Immature natural killer cell (primary cell): ENCODE measurements at places on chromosomes 4 and X.

- H3K4me3 ChIP-seq, result no peak overlapping the region
- no peaks in the 10 kb centered on the region for H3K36me3 ChIP-seq
- no peaks in the 10 kb centered on the region for H3K4me1 ChIP-seq
- DNase-seq, result no peak
- no peak overlapping the region for H3K27ac ChIP-seq
- no peaks in the 10 kb centered on the region for H3K27me3 ChIP-seq
Observed at GRCh38 chr4:24226023-24226422, 336.2 kb upstream of the PPARGC1A start.

DNA sequence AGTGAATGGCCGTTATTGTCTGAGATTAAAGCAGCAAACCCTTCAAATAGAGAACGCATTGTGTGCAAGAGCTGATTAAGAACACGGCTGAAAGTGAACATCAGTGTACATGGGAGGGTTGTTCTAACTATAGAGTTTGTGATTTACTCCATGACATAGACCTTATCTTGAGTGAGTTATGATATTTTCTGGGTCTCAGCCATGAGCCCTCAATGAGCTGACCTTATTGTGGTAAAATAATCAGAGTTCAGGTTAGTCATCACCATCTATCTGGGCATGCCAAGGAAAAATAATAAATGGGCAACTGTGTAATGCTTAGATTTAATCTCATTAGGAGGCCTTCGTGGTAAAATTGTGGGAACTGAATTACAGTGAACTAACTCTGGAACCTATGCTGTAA, 33.2 kb upstream of the CLDN24 start:
- H3K27me3 ChIP-seq, result peaks cover 11% of the 10 kb centered on the region
- peaks cover 1% of the 10 kb centered on the region for H3K4me1 ChIP-seq
- no peak for DNase-seq
- H3K36me3 ChIP-seq, result no peaks in the 10 kb centered on the region
- no peak overlapping the region for H3K27ac ChIP-seq

DNA sequence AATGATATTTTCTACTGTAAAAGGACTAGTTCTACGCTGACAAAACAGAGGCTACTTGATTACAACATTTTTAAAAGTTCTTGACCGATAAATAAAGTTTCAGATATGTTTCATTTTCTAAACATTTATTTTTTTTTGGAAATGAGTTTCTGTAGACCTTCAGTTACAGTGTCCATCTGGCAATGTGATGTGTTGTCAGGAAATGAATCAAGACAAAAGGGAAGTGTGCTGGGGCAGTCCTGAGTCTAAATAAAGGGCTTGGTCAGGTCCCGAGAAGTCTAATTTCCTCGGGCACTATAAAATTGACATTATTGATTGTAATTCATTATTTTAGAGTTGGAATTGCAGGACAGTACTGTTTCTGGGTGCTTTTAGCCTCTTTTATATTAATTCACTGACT, 57.0 kb upstream of the FTHL17 start:
- no peaks in the 10 kb centered on the region for H3K27me3 ChIP-seq
- no peak overlapping the region for H3K4me3 ChIP-seq
- no peaks in the 10 kb centered on the region for H3K36me3 ChIP-seq
- no peak for DNase-seq
- no peaks in the 10 kb centered on the region for H3K4me1 ChIP-seq
- no peak overlapping the region for H3K27ac ChIP-seq

DNA sequence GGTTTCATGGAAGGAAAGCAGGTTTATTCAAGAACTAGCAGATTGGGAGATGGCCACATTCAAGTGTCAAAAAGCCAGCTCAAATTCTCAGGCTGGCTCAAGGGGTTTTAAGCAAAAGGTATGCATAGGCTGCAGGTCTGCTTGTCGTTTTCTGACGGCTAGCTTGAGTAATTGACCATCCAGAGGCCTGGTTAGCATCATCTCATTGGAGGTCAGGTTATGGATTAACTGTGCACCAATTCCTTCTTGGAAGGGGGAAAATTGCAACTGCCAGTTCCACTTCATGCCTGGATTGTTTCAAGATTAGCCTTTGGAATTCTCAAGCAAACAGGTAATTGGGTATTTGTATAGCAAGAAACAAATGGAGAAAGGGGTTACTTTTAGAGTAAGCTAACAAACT, 62.1 kb downstream of the FUNDC1 start:
- H3K27me3 ChIP-seq, result no peaks in the 10 kb centered on the region
- H3K4me3 ChIP-seq, result no peak overlapping the region
- no peak for DNase-seq
- no peaks in the 10 kb centered on the region for H3K4me1 ChIP-seq

GRCh38 chr4:2797545-2798305, 4.8 kb downstream of the SH3BP2 start:
- H3K4me1 ChIP-seq, result peaks cover 36% of the 10 kb centered on the region
- no peaks in the 10 kb centered on the region for H3K36me3 ChIP-seq
- H3K27ac ChIP-seq, result no peak overlapping the region
- H3K27me3 ChIP-seq, result no peaks in the 10 kb centered on the region
- H3K4me3 ChIP-seq, result peak overlapping the region; percentile 44
- DNase-seq, result peak; percentile 34

- H3K4me3 ChIP-seq, result no peak overlapping the region
- DNase-seq, result no peak
- peaks cover 25% of the 10 kb centered on the region for H3K4me1 ChIP-seq
- H3K36me3 ChIP-seq, result no peaks in the 10 kb centered on the region
- peaks cover 3% of the 10 kb centered on the region for H3K27me3 ChIP-seq
- no peak overlapping the region for H3K27ac ChIP-seq
Observed at GRCh38 chr4:7636240-7636508, 201.4 kb upstream of the PSAPL1 start.

DNA sequence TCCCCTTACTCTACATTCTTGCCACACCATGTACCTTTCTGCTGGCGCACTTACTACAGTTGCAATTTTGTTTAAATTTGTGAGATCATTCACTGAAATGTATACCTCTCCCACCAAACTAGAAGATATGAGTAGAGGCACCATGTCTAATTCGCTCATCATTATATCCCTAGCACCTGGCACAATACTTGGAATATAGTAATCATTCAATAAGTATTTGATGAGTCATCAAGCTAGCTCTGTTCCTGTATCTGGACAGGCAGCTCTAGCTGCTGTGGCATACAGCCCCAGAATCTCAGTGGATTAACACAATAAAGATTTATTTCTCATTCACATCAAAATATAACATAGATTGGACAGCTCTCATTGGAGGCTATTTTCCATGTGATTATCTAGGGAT, 245.9 kb downstream of the IDS start:
- H3K4me1 ChIP-seq, result no peaks in the 10 kb centered on the region
- no peaks in the 10 kb centered on the region for H3K36me3 ChIP-seq
- peaks cover 2% of the 10 kb centered on the region for H3K27me3 ChIP-seq

GRCh38 chrX:133950214-133950613, 35.2 kb downstream of the GPC3 start:
- no peaks in the 10 kb centered on the region for H3K36me3 ChIP-seq
- H3K4me1 ChIP-seq, result no peaks in the 10 kb centered on the region
- no peak overlapping the region for H3K4me3 ChIP-seq
- no peak overlapping the region for H3K27ac ChIP-seq

GRCh38 chr4:158912390-158912789, 143.6 kb downstream of the FNIP2 start:
- no peak overlapping the region for H3K4me3 ChIP-seq
- H3K36me3 ChIP-seq, result no peaks in the 10 kb centered on the region
- DNase-seq, result no peak
- H3K27ac ChIP-seq, result no peak overlapping the region
- H3K4me1 ChIP-seq, result no peaks in the 10 kb centered on the region

- H3K36me3 ChIP-seq, result peaks cover 3% of the 10 kb centered on the region
- H3K27me3 ChIP-seq, result no peaks in the 10 kb centered on the region
- no peak overlapping the region for H3K4me3 ChIP-seq
- H3K4me1 ChIP-seq, result peaks cover 15% of the 10 kb centered on the region
Observed at GRCh38 chr4:36081185-36081584, 163.1 kb downstream of the ARAP2 start.

- H3K27me3 ChIP-seq, result peaks cover 4% of the 10 kb centered on the region
- no peaks in the 10 kb centered on the region for H3K36me3 ChIP-seq
- no peak for DNase-seq
- peaks cover 1% of the 10 kb centered on the region for H3K4me1 ChIP-seq
- H3K27ac ChIP-seq, result no peak overlapping the region
- no peak overlapping the region for H3K4me3 ChIP-seq
Observed at GRCh38 chrX:153645151-153645550, 1.9 kb upstream of the DUSP9 start.

- DNase-seq, result no peak
- no peaks in the 10 kb centered on the region for H3K36me3 ChIP-seq
- no peak overlapping the region for H3K4me3 ChIP-seq
- peaks cover 30% of the 10 kb centered on the region for H3K4me1 ChIP-seq
Observed at GRCh38 chrX:53281963-53282695, 745 bp upstream of the IQSEC2 start.

DNA sequence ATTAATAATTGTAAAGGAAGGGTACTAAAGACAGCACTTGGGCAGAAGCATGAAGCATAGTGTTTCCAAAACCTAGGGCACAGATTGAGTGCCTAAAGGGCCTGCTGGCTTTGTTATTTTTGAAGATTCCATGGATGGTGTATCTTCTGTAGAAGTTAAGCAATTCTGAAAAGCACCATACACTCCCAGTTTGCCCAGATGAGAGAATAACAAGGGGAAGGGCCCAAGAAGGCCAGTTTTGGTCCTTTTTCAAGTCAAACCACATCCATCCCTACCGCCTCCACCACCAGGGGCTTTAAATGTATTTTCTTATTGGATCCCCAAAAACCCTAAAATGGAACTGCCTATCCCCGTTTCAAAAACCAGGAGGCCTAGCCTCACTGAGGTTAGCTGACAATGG, 17.2 kb downstream of the SCARB2 start:
- DNase-seq, result no peak
- H3K4me3 ChIP-seq, result no peak overlapping the region
- peaks cover 32% of the 10 kb centered on the region for H3K4me1 ChIP-seq
- peaks cover 34% of the 10 kb centered on the region for H3K36me3 ChIP-seq
- H3K27ac ChIP-seq, result no peak overlapping the region

DNA sequence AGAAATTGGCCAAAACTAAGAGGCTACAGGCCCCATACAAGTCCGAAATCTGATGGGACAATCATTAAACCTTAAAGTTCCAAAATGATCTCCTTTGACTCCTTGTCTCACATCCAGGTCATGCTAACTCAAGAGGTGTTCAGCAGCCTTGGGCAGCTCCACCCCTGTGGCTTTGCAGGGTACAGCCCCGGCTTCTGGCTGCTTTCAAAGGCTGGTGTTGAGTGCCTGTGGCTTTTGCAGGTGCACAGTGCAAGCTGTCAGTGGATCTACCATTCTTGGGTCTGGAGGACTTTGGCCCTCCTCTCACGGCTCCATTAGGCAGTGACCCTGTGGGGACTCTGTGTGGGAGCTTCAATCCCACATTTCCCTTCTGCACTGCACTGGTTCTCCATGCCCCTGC, 329.1 kb upstream of the MAD2L1 start:
- H3K4me3 ChIP-seq, result no peak overlapping the region
- no peaks in the 10 kb centered on the region for H3K4me1 ChIP-seq
- peaks cover 2% of the 10 kb centered on the region for H3K27me3 ChIP-seq
- H3K27ac ChIP-seq, result no peak overlapping the region
- no peak for DNase-seq
- H3K36me3 ChIP-seq, result no peaks in the 10 kb centered on the region

DNA sequence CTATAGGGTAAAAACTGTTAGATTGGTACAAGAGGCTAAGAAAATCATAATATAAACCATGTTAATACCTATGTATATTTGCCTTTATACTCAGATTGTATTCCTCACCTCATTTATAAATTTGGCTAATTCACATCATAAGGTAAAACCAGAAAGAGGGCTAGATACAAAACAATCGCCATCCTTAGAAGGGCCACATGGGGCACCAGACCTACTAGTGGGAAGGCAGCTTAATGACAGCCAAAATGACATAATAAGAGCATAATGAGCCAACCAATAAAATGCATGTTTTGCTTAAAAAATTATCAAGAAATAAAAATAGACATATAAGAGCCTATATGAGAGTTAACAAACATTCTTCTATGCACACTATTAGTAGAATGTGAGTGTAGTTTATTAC, 107.3 kb upstream of the PRDX4 start:
- no peaks in the 10 kb centered on the region for H3K36me3 ChIP-seq
- no peak overlapping the region for H3K27ac ChIP-seq
- no peak overlapping the region for H3K4me3 ChIP-seq
